ENCODE measurements at places on chromosomes 6 and 20.

DNA sequence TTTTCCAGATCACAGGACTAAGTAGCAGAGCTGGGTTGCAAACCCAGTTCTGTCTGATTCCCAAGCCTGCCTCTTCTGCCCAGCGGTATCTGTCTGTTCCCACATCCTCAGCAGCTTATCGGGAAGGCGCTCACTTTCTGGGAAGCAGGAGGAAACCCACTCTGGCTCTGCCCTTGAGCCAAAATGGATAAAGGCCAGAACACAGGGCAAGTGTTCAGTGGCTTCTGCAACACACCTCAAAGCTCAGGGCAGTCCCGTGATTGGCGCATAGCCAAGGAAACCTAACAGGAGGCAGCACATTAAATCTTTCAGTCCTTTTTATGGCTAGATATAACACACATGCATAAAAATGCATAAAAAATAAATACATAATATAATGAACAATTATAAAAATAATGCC, 262.2 kb downstream of the NRN1 start:
- no peak for DNase-seq

DNA sequence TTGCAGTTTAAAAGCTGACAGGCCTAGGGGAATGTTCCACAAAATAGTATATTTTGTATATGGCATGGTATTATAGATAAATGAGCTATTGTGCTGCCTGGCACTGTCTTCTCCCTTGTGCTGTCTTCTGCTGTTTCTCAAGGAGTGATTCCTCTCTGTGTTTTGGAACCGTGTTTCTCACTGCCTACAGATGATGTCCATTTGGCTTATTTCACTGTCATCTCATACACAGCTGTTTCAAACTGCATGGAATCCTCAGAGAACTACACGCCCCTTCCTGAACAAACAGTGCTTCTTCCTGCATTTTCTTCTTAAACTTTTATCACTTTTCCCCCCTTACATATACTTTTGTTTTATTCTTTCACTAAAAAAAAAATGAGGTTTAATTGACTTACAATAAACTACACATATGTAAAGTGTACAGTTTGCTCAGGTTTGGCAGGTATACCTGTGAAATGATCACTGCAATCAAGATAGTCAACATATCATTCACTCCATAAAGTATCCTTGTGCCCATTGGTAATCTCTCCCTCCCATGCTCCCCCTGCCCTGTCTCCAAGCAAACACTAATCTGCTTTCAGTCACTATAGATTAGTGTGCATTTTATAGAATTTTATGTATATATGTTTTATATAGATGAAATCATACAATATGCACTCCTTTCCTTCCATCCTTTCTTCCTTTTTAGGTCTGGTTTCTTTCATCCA, 43.0 kb downstream of the CBFA2T2 start:
- DNase-seq, result no peak

- peak; percentile 55 for DNase-seq
Observed at GRCh38 chr20:23049201-23050075, at the start of gene THBD. TSS of gene THBD (minus strand) at chr20:23049672. CDS start at chr20:23049504, 168 bp downstream.

DNA sequence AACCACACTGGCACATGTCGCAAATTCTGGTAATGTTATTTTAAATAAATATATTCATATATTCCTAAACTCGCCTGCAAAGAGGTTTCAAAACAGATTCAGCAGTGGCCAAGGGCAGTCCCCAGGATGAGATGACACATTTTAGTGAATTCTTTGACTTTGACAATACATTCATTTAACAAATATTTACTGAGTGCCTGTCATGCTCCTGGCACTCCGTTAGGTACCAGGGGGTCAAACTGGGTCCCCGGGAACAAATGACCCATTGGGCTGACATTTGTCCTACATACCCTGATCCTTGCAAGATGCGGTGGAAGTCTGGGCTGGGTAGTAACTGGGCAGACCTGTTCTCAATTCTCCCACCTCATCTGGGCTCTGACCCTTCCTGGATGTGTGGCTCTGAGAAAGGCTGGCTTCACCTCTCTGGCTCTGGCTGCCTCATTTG, 74.9 kb downstream of the FYN start:
- DNase-seq, result no peak

GRCh38 chr20:51428401-51429143, 113.9 kb downstream of the NFATC2 start:
- DNase-seq, result no peak

DNA sequence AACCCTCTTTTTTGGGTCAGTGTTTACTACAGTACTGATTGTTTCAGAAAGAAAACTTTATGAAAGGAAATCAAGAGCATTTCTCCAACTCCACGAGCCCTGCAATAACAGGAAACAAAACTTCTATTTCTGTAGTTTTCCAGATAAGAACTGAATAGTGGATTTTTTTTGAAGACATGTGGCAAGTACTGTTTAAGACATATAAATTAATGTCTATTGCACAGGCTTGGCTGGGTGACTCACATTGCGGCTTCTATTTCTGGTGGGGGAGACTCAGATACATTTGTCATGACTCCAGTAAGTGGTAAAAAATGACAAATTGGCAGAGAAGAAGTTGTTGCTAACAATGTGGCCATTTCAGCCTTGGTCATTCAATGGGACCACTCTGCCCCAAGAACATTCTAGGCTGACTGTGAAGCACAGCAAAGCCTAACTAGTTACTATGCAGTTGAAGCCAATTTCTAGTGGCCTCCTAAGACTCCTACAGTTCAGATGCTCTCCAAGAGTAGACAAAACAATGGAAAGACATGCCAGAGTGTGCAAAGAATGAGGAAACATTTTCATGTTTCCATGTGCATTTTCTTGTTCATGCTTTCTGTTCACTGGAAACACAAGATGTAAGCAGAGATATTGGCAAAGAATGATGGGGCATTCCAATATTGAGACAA, 200.9 kb downstream of the EDN1 start:
- no peak for DNase-seq

DNA sequence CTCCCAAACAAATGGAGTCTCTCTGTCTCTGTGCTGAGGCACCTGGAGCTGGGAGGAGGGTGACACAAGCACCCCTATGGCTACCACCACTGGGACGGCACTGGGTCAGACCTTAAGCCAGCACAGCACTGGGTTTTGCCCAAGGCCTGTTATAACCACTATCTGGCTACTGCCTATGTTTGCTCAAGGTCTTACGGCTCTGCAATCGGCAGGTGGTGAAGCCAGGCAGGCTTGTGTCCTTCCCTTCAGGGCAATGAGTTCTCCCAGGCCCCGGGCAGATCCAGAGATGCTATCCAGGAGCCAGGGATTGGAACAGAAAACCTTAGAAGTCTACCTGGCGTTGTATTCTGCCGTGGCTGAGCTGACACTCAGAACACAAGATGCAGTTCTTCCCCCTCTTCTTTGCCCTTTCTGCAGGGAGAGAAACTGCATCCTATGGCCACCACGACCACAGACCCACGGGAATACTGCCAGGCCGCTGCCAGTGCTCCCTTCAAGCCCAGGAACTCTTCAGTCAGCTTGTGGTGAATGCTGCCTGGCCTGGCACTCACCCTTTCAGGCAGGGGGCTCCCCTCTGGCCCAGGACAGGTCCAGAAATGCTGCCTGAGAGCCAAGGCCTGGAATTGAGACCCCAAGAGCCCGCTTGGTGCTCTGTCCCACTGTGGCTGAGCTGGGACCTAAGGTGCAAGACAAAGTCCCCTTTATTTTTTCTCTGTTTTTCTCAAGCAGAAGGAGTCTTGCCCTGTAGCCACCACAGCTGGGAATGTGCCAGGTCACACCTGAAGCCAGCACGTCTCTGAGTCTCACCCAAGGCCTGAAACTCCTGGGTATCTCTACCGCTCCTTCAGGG, 67.0 kb upstream of the FRMD1 start:
- peak; percentile 49 for DNase-seq

GRCh38 chr6:134343066-134343465, 25.2 kb upstream of the SGK1 start:
- no peak for DNase-seq

GRCh38 chr6:44073612-44074438, 53.4 kb downstream of the MRPL14 start:
- DNase-seq, result no peak

- DNase-seq, result no peak
Observed at GRCh38 chr20:10488534-10488933, 53.4 kb downstream of the SLX4IP start.

DNA sequence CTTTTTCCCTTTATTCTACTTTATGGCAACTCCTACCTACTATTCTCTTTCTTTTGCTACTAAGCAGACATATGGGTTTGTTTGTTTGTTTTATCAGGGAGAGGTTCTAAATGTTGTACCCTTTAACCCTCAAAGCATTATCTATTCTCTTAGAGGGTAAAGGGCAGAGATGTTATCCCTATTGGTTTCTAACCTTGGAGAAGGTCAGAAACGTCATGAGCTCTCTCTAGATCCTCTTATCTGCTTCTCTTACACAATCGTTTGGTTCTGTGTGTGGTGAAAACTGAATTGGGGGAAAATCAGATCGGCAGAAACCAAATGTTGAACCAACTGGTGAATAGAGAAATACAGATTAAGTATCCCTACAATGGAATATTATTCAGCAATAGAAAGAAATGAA, 6.4 kb upstream of the MPC1 start:
- no peak for DNase-seq

DNA sequence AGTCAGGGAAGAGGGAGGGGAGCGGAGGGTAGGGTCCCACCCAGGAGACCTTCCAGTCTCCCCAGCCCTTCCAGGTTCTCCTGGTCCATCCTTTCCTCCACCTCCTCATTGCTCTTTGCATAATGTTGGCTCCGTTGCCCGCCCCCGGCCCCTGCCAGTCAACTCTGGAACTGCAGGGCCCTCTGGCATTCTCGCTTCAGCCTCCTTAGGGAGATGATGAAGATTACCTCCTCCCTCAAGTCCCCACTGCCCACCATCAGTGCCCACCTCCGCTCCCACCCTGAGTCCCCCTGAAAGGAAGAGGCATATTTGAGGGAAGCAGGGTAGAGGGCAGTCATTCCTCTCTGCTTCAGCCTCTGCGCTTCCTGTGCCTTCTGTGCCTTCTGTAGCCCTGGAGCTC, 8.5 kb downstream of the TMEM63B start:
- no peak for DNase-seq

DNA sequence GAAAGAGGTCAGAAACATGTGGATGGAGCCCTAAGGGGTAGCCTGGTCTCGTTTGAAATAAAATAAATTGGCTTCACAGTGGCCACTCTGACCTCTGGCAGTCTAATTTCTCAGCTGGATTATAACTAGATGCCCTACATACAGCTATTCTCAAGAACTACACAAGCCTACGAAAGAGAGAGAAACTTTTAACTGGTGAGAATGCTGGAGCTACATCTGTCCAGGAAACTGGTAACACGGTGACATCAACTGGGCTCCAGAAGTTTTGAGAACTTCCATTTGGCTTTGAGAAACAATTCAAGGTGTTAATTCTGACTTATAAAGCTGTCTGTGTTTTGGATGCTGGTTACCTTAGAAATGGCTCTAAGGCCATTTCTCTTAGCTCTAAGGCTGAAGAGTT, 187.3 kb upstream of the TENT5A start:
- no peak for DNase-seq

GRCh38 chr20:58308680-58309527, 611 bp upstream of the RAB22A start:
- DNase-seq, result no peak

DNA sequence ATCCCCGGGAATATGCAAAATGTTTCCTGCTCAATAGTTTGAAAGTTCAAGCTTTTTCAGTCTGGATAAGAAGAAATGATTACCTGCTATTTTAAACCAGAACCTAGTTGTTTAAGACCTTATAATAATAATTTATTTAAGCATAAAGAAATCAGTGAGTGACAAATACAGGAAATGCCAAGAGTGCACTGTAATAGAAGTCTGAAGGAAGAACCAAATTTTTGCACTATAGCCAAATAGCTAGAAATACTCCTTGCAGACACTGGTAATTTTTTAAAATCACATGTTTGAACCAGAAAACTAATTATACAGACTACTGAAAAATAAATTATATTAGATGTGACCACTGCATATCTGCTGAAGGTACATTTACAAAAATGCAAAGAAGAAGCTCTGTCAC, 93.2 kb downstream of the MMS22L start:
- DNase-seq, result no peak

Measured in NCI-H1092 treated with DMSO at 0.1 percent for 48 hours (cell line).